ENCODE measurements at places on chromosomes 5 and 9.
A peak's percentile ranks its signal among the peaks of the same experiment; 100 is the strongest.

DNA sequence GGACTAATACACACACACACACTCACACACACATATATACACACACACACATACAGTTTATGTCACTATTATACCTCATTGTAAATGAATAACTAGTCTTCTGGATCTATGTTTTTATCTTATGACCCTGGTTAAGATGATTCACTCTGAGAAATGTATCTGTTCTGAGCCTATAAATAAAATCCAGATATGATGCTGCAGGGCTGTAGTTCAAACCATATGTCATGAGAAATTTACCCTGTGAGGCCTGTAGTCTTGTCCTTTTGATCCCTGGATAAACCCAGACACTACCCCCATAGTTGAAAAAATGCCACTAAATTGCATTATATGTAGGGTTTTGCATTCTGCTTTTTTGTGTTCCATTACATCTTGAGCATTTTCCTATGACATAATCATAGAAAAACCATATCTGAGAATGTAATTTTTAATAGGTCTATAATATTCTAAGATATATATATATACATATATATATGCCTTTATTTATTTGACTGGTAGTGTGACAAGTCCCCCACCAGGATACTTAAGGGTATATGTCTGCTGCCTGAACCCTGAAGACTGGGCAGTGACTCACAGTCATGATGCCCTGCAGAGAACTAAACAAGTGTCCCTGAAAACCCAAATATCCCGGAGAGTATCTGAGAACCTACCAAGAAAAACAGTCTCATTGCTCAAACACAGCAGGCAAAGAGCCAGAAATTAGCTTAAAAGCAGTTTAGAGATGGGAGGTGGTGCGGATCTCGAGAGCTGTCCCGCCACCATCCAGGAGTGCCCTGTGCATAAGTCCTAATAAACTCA is 18.4 kb upstream of the ALDOB start:
- peak; percentile 56 for DNase-seq

GRCh38 chr5:78797936-78798672 is 149.5 kb upstream of the LHFPL2 start:
- peak; percentile 83 for DNase-seq

- DNase-seq: peak; percentile 88
These were observed 205.7 kb downstream of the GAS1 start for GRCh38 chr9:86741311-86742208.

DNA sequence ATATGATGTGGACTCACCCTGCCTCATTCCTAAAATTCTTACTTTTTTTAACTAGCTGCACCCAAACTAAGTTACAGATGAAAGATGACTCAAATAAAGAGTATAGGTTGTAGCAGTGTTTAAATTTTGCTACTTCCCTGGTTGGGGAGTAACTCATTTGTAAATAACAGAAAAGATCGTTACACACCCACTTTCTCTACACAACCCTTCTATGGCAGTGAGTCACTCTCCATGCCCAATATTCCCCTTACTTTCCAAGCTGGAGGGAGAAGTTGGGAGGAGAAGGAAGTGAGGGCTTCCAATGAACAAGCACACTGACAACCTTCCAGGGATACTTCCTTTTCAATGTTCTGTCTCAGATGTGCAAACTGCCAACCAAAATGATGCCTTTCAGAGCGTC is 1.9 kb downstream of the RASEF start:
- no peak for DNase-seq

- DNase-seq: peak; percentile 38
These were observed 218.3 kb upstream of the GLRA1 start for GRCh38 chr5:152142840-152143469.

DNA sequence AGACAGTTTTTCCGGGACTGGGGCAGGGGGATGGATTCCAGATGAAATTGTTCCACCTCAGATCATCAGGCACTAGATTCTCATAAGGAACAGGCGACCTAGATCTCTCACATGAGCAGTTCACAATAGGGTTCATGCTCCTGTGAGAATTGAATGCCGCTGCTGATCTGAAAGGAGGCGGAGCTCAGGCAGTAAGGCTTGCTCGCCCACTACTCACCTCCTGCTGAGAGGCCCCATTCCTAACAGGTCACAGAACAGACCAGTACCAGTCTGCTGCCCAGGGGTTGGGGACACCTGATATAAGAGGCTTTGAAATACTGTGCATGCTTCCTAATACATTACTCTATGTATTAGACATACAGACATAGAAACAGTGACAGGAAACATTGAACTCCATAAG is 41.1 kb downstream of the PTPRD start:
- no peak for DNase-seq

- DNase-seq: peak; percentile 9
These were observed 25.6 kb downstream of the POLR1E start for GRCh38 chr9:37511016-37512010.

DNA sequence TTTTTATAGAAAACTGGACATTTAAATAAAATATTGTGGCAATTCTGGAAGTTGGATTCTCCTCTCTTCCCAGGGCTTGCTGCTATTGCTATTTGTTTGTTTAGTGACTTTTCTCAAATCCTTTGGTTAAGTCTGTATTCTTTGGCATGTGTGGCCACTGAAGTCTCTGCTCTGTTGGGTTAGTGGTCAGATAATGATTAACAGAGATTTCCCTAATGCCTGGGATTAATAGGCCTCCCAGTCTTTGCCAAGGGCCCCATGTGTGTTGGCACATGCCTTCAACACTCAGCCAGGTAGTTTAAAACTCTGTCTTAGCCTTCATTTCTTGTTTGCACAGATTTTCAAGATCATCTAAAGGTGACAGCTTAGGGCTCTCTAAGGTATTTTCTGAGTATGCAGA is 92.8 kb upstream of the EPB41L4A start:
- DNase-seq: no peak

- no peak for DNase-seq
These were observed 12.6 kb downstream of the HTR4 start for GRCh38 chr5:148641735-148642134.

DNA sequence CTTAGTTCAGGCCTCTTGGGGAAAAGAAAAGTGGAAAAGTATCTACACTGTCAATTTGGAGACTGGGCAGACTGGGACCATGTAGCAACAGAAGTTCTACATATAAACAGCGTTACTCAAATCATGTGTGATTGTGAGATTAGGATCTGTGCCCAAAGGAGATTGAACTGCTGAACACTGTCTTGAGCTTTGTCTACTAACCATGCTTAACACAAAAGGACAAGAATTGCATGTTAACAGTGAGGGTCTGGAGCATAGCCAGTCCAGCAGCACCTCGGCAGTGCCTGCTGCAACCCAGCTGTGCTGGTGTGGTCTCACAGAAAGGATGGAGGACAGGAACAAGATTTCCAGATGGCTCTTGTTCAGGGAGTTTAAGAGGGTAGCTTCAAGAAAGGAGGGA is 5.7 kb downstream of the PAM start:
- peak; percentile 13 for DNase-seq

GRCh38 chr5:139406963-139407362 is 3.1 kb upstream of the SPATA24 start:
- no peak for DNase-seq

- DNase-seq: peak; percentile 42
These were observed 91.8 kb upstream of the CCDC112 start for GRCh38 chr5:115388240-115388639.

DNA sequence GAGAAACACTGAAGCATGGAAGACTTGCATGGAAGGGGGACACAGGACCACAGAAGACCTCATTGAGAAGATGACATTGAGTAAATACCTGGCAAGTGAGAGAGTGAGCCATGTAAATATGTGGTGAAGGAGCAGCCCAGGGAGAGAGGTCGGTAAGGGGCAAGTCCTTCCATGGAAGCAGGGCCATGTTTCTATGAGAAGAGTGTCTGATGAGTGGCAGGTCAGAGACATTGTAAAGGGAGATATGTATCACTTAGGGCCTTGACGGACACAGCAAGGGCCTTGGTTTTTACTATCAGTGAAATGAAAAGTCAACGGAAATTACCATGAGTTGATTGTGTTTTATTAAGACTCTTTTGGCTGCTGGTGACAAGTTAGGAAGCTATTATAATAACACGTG is 336.4 kb downstream of the PLK2 start:
- DNase-seq: no peak

Measured in fibroblast of skin of right biceps (primary cell).